Breast epithelium (tissue), 4 donors: ENCODE measurements at places on chromosomes 4 and X. TPM values are rescaled to one million over a fixed set of nuclear protein-coding genes. Genes with fewer than 3 reads are reported as not detected.

PRSS48 gene
- total RNA-seq: not detected

TCEAL2 gene
- not detected for total RNA-seq

ELOVL6 gene
- total RNA-seq: 5.6 TPM

SSX1 gene
- not detected for total RNA-seq

SORCS2 gene
- 0.66 TPM for total RNA-seq

CLOCK gene
- 32.2 TPM for total RNA-seq

ZNF630 gene
- 2.2 TPM for total RNA-seq

CXorf38 gene
- 16.7 TPM for total RNA-seq

KIF4A gene
- total RNA-seq: 0.15 TPM

PDZD4 gene
- total RNA-seq: 0.80 TPM

FGF16 gene
- 0.16 TPM for total RNA-seq

HTATSF1 gene
- total RNA-seq: 52.2 TPM

USP17L18 gene
- not detected for total RNA-seq

EGF gene
- total RNA-seq: not detected

ACOT9 gene
- 38.7 TPM for total RNA-seq

FAM241A gene
- 7.5 TPM for total RNA-seq

GDPD2 gene
- total RNA-seq: not detected

TLR6 gene
- total RNA-seq: 5.3 TPM

TAF9B gene
- 24.8 TPM for total RNA-seq

RTL3 gene
- total RNA-seq: not detected

RHOXF2B gene
- total RNA-seq: not detected

PNMA6F gene
- total RNA-seq: not detected

PPBP gene
- 2.0 TPM for total RNA-seq

RXFP1 gene
- not detected for total RNA-seq

SERTM2 gene
- not detected for total RNA-seq
